Hippocampal formation (tissue), 2 donors: ENCODE measurements at places on chromosomes 11 and 22.

DNA sequence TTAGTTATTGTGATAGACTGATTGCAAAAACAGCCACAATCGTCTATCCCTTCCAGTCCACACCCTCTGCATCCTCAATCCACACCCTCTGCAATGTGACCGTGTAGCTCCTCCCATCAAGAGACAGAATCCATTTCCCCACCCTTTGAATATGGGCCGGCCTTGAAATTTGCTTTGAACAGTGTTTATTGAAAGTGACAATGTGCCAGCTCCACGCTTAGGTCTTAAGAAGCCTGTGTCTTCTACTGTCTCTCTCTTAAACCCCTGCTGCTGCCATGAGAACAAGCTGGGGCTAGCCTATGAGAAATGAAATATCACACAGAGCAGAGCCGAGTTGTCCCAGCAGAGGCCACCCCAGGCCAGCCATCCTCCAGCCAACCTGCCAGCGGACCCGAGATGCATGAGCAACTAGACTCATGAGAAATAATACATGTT lies 22.3 kb upstream of the MICAL2 start:
- DNase-seq = peak; percentile 33

DNA sequence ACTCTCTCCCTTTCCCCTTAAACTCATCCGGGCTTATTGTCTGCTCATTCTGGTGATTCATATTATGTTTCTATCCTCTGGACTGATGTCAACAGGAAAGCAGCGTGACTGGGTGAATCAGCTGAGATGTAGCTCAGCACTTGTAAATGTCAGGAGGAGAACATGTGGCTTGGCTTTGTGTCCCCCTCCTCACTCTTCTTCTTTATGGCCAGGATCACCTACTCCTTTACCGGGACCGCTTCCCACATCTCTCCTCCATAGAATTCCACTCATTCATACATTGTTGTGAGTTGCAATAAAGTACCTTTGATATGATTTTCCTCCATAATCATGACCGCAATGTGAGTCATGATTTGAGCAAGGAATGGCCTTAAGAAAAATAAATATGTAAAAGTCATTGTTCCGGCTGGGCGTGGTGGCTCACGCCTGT lies 15.8 kb upstream of the SYN3 start:
- DNase-seq = no peak

DNA sequence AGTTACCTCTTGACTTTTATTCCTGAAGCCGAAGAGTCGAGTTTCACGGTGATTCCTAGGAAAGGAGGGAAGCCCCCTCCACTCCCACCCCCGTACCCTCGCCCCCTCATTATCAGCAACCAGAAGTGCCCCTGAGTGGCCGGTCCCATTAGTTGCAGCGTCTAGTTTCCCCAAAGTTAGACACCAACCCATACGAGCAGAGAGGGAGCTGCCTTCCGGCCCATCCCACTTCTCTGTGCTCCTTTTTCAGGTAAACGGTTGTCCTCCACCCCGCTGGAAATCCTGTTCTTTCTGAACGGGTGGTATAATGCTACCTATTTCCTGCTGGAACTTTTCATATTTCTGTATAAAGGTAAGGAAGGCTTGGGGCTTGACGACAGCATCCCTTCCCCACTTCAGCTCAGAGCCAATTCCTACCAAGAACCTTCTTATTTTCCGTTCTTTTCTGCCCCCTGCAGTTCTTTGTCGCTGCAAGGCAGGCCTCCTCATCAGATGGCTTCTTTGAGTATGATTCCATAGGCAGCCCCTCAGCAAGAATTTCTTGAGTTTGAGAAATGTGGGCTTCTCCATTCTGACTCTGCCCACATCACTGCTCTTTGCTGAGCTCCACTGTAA lies 701 bp downstream of the TMEM216 start:
- no peak for DNase-seq

GRCh38 chr22:43185860-43186261 lies 1.1 kb downstream of the TTLL12 start:
- DNase-seq = no peak

DNA sequence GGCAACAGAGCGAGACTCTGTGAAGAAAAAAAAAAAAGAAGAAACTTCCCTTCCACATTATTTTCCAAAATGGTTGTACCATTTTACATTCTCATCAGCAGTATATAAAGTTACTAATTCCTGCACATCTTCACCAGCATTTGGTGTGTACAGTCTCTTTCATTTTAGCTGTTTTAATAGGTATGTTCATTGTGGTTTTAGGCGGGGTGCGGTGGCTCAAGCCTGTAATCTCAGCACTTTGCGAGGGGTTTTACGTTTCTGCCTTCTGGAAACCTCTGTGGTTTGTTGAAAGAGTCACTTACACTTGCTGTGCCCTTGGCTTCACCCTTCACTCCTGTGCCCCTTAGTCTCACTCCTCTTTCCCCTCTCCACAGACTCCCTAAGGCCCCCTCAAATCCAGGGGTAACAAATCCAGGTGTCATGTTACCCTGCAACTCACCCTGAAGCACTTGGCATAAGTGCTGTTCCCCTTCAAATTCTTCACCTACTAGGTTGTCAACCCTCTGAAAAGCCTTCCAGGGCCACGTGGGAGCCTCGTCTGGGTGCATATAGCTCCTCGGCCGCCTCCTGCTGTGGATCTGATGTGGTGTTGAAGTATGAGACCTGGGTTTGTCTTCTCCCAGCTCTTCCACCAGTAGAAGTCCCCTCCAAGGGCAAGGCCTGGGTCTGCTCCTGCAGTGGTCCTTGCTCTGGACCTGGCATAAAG lies 20.8 kb downstream of the TOB2 start:
- no peak for DNase-seq

- DNase-seq = no peak
Measured at GRCh38 chr11:34356576-34356912, 1.3 kb downstream of the ABTB2 start.

- peak; percentile 45 for DNase-seq
Measured at GRCh38 chr22:41557401-41558240, 3.2 kb upstream of the CSDC2 start.

GRCh38 chr22:32536352-32536751 lies 61.7 kb downstream of the FBXO7 start:
- DNase-seq = no peak
